Right renal pelvis (tissue), 4 donors: ENCODE measurements at places on chromosomes 11 and 22. TPM values are rescaled to one million over a fixed set of nuclear protein-coding genes. Genes with fewer than 3 reads are reported as not detected.
A peak's percentile ranks its signal among the peaks of the same experiment; 100 is the strongest.

DNA sequence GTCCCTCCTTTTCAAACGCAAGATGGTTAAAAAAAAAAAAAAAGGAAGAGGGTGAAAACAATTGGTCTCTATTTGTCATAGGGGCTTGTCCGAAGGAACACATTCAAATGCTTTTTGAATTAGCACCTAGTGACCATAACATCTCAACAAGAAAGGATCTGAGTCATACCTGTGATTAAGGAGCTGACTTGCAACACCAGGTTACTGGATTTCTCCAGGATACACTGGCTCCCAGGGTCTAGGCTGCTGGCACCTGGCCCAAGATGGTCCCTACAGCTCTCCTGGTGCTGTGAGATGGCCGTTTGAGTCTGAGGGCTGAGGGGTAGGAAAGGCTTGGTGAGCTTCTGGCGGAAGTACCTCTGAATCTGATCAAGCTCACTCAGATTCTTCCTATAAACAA is 28.4 kb upstream of the UCP3 start:
- DNase-seq = no peak

DNA sequence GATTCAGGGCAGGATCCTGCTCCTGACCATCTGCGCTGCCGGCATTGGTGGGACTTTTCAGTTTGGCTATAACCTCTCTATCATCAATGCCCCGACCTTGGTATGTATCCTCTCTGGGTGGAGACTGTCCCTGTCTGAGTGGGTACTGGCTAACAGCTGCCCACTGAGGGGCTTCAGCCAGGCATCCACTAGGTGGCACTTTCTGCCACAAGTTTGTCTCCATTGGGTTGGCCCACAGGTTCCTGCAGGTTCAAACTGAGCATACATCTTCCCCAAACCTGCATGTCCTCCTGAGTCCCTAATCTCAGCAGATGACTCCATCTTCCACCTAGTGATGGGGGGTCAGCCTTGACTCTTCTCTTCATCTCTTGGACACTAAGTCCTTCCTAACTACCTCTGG is 4.4 kb downstream of the SLC2A11 start:
- no peak for DNase-seq

GRCh38 chr11:65059959-65060824 is 1.8 kb upstream of the NAALADL1 start:
- DNase-seq = no peak

GRCh38 chr11:29634244-29634643 is 382.6 kb downstream of the KCNA4 start:
- DNase-seq = no peak

DNA sequence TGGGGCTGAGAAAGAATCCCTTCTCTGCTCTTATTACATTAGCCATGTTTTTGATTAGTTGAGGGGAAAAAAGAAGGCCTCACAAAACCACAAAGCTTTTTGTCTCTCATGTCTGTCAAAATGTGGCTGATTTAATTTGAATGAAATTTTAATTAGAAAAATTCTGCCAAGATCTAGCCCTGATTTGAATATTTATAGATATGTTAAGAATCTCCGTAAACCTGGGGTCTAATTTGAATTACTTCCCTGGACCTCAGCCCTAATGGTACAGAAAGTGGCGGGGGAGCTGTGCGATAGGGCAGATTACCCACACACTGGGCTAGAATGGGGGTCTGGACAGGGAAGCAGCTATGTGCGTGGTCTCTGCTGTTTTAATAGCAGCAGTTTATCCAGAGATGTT is 141.3 kb upstream of the TTC12 start:
- DNase-seq = no peak

DNA sequence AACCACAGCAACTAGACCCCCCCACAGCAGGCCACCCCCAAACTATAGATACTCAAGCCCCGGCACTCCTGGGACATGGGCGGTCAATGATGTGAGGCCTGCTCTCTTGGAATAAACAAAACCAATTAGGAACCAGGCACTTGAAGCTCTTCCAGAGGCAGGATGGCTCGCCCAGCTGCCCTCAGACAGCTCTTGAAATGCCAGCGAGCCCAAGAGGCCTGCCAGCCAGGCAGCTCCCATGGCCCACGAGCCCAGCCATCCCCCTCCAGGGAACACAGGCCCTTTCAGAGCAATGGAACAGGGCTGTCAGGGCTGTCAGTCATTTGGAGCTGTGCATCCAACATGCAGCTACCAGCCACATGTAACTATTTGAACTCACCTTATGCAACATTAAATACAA is 34.0 kb upstream of the TFIP11 start:
- no peak for DNase-seq

GRCh38 chr22:42177891-42178336 is 47.3 kb upstream of the CYP2D6 start:
- DNase-seq = peak; percentile 28

DNA sequence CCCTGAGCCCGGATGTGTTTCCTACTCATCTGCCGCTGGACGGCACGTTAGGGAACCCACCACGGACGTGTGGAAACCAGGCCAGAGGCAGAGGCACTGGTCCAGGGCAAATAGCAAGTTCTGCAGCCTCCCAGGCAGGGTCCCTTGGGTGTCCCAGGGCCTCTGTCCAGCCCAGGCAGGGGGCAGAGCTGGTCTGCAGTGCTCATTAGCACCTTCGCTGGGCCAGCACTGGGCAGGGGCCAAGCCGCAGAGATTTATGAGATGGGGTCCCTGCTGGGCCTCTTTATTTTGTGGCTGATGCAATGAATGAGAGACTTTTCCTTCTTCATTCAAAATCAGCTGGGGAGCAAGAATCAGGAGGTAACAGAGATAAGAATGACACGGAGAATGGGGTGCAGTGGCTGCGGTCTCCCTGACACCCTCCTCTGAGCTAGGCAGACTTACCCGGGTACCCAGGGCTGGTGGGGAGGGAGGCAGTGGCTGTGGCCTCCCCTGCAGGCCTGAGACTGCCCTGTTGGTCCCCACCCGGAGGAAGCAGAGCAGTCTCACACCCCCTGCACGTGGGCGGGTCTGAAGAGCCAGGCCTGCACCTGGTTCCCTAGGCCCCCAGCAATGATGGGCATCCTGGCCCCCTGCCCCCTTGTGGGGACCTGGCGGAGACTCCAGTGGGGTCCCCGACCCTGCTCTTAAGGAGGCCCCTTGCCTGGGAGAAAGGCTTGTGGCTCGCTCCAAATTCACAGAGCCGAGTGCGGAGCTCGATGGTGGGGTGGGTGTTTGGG is 14.0 kb upstream of the PARVG start:
- no peak for DNase-seq

FSHB gene
- polyA plus RNA-seq = not detected
